Osteocyte (in vitro differentiated cells): ENCODE measurements at places on chromosomes 6 and 20. TPM values are rescaled to one million over a fixed set of nuclear protein-coding genes. Genes with fewer than 3 reads are reported as not detected.

UBE2C gene
- total RNA-seq, result 21.3 and 21.9 TPM in 2 replicates

KCNK5 gene
- not detected in 2 replicates for total RNA-seq

MCHR2 gene
- total RNA-seq, result not detected in 2 replicates

SUMO4 gene
- 1.5 and 2.9 TPM in 2 replicates for total RNA-seq

GPSM3 gene
- 7.5 TPM in 2 replicates for total RNA-seq

PBOV1 gene
- total RNA-seq, result not detected in 2 replicates

GRCh38 chr6:108798670-108799353 lies 49.4 kb upstream of the ARMC2 start:
- peaks cover 9% of the 10 kb centered on the region for H3K27me3 ChIP-seq
- H3K4me1 ChIP-seq, result peaks cover 4% of the 10 kb centered on the region
- no peaks in the 10 kb centered on the region for H3K36me3 ChIP-seq
- DNase-seq, result no peak
- no peak overlapping the region for H3K27ac ChIP-seq

GRCh38 chr20:8094415-8094818 lies 37.6 kb upstream of the PLCB1 start:
- peaks cover 44% of the 10 kb centered on the region for H3K27me3 ChIP-seq
- no peak for DNase-seq
- H3K4me3 ChIP-seq, result no peak overlapping the region

- H3K36me3 ChIP-seq, result no peaks in the 10 kb centered on the region
- H3K4me1 ChIP-seq, result peaks cover 67% of the 10 kb centered on the region
- no peaks in the 10 kb centered on the region for H3K27me3 ChIP-seq
- peak overlapping the region; percentile 80 for H3K27ac ChIP-seq
- DNase-seq, result no peak
These were observed 201.6 kb upstream of the SGK1 start for GRCh38 chr6:134519465-134519864.

DNA sequence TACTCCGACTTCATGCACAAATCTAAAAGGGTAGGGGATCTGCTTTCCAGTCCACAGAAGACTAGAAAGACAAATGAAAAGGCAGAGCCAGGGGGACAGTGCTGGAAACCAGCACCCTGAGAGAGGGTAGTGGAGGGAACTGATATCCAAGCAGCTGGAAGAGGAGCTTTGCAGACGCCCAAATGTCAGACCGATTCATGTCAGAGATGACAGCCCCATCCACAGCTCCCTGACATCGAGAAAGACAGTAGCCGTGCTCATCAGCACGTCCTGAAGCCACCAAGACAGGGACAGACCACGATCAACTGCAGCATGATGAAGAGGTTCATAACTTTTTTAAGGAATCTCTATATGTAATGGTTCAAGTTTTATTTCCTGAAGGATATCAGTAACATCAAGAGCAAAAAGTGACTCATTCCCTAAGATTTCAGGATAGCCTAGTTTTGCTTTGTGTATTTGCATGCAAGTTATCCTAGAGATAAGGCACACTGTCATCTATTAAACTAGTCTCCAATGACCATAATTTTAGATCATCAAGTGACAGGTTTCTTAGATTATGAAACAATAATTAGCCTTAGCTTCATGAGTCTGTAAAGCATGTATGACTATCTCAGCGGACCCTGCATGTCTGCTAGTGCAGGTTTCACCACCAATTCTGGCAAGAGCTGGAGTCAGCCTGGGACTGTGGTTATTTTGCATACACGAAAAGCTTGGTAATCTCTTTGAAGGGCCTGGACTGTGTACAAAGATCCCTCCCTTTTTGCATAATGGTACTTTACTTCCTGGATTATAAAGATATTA lies 43.0 kb downstream of the PRDM1 start:
- no peak overlapping the region for H3K27ac ChIP-seq
- H3K4me3 ChIP-seq, result no peak overlapping the region
- H3K4me1 ChIP-seq, result peaks cover 4% of the 10 kb centered on the region
- no peak for DNase-seq
- H3K27me3 ChIP-seq, result no peaks in the 10 kb centered on the region

DNA sequence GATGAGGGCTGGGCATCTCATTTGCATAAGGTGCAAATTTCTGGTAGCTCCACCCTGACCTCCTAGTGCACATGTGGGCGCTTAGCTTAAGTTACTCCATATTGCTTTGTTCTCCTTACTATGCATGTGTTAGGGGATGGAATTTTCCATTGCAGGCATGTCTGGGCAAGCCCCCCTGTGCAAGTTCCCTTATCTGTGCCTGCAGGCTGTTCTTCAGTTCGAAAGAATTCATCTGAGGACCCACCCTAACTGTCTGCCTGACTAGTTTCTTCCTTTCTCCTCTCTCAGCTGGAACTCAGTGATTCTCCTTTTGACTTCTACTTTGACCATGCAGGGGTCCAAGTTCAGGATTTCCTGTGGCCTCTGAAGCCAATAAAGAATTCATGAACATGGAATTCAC lies 30.2 kb downstream of the CCDC170 start:
- peaks cover 3% of the 10 kb centered on the region for H3K27me3 ChIP-seq
- H3K4me1 ChIP-seq, result no peaks in the 10 kb centered on the region
- DNase-seq, result no peak
- no peaks in the 10 kb centered on the region for H3K36me3 ChIP-seq
- H3K4me3 ChIP-seq, result no peak overlapping the region
- H3K27ac ChIP-seq, result no peak overlapping the region
